ENCODE measurements at places on chromosomes 12 and 14.

GRCh38 chr12:49260166-49260565, 4.7 kb upstream of the TUBA1C start:
- no peak for DNase-seq

DNA sequence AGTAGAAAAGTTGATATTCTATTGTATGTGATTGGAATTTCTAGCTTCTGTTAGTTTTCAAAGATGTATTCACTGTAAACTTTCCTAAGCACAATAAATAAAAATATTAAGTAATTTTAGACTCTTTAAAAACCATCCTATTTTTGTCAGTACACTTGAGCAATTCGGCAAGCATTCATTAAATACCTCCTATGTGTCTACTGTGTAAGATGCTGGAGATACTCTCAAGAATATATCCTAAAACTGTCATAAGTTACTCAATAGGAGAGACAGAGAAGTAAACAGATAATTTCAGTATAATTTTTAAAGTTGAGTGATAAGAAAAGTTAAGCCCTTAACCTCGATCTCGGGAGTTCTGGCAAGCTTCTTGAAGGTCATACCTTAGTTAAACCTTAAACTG, 46.1 kb downstream of the FANCM start:
- DNase-seq, result no peak

DNA sequence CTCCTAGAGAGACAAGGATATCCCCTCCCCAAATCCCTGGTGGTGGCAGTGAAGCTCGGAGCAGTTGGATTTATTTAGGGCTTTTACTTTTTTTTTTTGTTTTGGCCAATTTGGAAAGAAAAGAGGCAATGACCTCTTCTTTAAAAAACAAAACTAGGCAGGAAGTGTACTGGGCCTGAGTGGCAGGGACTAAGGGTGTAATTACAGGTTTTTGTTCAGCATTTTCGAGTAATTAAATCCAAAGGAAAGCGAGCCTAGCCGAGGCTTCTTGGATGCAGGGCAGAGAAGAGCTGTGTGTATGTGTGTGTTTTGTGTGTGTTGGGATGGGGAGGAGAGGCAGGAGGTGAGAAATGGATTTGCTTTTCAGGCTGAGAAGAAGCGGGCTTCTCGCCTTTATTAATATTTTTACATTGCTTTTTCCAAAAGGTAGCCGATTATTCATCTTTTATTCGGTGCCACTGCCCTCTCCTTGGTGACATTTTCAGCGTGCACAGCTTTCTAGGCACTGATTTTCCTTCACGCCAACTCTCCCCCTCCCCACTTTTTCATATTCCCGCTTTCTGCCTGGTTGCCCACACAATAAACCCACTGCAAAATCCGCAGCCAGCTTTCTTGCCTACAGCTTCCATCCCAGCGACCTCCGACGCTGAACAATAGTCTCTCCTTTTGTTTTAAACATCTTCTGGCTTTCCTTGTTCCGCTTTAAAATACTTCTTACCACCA, 8.9 kb upstream of the IRF2BPL start:
- no peak for DNase-seq

DNA sequence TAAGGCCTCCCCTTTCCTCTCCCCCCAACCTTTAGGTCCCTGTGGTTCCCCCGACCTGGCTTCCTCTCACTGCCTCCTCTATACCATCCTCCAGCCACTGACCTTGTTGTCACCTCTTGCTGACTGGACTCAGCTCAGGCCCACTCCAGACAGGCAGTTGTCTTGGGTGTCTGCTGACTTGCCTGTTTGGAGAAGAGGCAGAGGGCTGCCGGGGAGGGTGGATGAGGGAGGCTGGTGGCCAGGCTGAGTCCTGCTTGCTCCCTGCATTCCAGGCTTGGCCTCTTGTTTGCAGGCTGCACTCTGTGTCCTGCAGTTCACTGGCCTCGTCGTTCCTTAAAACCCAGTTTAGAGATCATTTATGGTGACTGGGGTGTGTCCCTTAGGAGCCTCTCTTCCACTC, 31.0 kb upstream of the RD3L start:
- DNase-seq, result no peak

- DNase-seq, result no peak
Measured at GRCh38 chr12:89833337-89834252, 125.0 kb upstream of the ATP2B1 start.

- DNase-seq, result no peak
Measured at GRCh38 chr12:132393991-132394949, 64.9 kb upstream of the GALNT9 start.

- no peak for DNase-seq
Measured at GRCh38 chr12:67758521-67758920, 110.0 kb downstream of the DYRK2 start.

- no peak for DNase-seq
Measured at GRCh38 chr12:6201213-6201608, 1.0 kb downstream of the CD9 start.

DNA sequence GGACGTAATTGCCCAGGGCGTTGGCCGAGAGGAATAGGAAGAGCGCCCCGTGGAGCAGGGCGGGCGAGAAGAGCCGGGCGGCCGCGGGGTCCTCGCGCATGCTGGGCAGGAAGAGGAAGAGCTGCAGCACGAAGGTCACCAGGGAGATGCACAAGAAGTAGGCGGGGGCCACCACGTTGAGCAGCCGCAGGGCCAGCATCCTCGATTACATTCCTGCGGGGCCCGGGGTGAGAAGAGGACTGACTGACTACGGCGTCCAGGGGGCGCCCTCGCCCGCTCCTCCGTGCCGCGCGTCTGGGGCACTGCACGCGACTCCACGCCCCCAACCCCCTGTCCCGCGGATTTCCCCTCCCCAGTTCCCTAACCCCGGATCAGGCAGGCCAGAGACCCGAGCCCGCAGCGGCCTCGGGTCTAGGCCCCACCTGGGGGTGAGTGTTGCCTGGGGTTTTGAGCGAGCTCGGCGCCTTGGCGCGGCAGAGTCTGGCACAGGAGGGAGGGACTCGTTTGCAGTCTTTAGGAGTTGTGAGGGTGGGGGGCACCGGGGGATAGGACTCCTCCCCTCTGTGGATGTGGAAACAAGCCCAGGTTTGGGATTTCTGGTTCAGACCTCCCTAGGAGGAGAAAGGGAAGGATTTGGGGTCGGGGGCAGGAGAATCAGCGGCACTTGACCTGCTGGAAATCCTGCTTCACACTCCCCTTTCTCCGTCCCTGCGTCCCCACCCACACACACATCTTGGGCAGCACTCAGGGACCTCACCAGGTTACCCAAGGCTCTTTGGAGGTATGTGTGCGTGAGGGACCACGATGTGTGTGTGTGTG, 1.8 kb downstream of the ZDHHC22 start:
- no peak for DNase-seq

DNA sequence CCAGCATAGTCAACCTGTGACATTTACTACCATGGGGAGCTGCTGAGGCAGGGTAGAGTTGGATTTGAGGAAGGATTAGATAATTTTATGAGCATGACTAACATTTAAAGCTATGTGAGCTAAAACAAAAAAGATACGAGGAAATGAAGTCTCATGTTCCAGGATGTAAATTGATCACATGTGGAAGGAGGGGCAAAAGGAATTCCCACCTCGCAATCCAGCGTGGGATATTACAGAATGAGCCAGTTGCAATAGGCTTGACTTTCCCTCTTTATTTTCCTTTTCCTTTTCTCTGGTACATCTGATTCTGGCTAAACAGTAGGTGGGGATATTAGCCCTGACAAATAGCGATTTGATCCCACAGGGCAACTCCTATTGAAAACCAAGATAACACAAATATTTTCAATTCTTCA, 214.9 kb upstream of the HMGA2 start:
- peak; percentile 88 for DNase-seq

DNA sequence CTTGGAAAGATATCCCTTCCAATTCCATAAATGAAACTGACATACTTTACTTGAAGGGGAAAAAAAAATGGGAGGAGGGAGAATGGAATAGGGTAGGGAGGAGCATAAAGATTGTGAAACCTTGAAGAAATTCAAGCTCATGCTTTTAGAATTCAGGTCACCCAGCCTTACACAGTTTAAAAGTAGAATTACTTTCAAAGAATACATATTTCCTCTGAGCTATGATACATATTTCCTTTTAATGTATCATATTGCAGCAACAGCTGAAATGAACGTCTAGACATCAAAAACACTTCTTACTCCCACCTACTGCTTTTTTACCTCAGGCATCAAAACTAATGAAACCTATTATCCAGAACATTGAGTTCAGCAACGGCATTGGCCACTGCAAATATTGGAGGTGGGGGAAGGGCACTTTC, 156.0 kb downstream of the MED13L start:
- no peak for DNase-seq

GRCh38 chr12:69331909-69332684, 16.1 kb upstream of the LYZ start:
- no peak for DNase-seq

DNA sequence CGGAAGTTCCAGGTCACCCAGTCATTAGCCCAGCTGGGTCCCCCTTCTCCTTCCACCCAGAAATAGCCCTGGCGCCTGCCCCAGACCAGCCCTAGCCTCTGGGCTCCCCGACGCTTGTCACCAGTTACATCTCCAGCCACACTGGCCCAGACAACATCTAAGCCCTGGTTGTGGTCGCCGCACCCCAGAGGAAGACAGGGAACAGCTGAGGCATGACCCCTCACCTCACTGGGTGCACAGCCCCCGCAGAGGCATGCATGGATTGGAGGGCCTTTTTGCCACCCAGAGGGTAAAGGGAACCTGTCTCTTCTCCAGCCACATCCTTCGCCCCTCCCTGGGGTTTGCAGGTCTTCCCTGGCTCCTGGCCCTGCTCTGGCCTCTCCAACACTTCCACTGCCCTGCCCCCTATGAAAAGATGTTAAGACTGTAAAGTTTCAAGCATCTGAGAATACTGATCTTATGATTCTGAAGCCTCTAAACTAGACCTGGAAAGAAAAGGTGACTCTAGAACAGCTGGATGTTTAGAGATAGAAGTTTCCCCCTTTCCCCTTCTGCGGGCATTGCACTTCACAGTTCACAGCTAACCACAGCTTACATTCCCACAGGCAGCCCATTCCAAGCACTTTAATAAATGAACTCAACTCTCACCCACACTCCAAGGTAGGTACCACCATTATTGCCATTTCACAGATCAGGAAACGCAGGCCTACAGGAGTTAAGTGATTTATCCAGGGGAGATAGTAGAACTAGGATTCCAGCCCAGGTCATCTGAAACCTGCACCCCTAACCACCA, 14.7 kb downstream of the TMEM119 start:
- no peak for DNase-seq

- DNase-seq, result no peak
Measured at GRCh38 chr12:132523576-132524331, 33.8 kb downstream of the FBRSL1 start.

DNA sequence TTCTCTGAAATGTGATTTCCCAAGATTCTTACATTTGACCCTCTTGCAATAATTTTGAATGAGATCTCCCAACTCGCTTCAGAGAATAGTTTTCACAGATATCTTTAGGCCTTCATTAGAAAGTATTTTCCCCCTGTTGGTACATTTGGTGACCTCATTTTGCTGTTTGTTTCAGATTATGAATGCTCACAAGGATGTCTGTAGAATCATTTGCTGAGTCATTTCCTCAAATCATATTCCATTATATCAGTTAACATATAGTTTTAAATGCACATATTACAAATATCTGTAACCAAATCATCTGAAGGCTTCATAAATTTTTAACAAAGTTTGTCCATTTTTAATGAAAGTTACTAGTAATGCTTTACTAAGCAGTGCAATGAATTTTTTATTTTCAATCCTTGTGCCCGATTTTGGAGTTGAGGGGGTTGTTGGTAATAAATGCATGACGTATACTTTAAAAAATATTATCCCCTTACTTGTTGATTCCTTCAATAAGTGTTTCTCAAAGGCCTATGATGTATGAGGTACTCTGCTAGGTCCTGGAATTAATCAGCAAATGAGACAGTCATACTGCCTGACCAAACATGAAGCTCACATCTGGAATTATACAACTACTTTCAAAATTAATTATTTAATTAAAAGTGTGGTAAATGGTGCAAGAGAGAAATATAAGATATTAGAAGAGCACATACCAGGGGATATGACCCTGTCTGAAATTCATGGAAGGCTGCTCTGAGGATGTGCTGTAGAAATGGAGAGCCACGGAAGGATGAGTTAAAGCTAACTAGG, 126.9 kb upstream of the RAP1B start:
- no peak for DNase-seq

- no peak for DNase-seq
Measured at GRCh38 chr14:96944297-96944696, 147.1 kb downstream of the VRK1 start.

- DNase-seq, result no peak
Measured at GRCh38 chr12:107362960-107363359, 269.6 kb upstream of the CRY1 start.

GRCh38 chr12:132329036-132329719, at the start of gene GALNT9:
Gene GALNT9, minus strand, starts transcription at chr12:132329589. Its CDS starts 386 bp downstream, at chr12:132329203.
- DNase-seq, result no peak

DNA sequence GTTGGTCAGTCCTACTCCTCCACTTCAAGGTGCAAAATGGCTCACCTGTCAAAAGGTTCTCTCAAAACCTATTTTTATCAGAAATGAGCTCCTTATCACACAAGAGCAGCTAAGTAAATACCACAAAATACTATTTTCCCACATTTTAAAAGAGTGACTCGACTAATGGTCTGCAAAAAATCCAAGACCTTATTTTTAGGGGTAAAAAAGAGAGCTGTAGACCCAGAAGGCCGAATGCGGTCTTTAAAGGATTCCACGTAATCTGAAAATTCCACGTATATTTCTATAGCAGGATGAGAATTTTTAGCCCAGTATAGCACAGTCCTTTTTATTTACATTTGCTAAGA, 3.8 kb downstream of the C14orf93 start:
- DNase-seq, result no peak

DNA sequence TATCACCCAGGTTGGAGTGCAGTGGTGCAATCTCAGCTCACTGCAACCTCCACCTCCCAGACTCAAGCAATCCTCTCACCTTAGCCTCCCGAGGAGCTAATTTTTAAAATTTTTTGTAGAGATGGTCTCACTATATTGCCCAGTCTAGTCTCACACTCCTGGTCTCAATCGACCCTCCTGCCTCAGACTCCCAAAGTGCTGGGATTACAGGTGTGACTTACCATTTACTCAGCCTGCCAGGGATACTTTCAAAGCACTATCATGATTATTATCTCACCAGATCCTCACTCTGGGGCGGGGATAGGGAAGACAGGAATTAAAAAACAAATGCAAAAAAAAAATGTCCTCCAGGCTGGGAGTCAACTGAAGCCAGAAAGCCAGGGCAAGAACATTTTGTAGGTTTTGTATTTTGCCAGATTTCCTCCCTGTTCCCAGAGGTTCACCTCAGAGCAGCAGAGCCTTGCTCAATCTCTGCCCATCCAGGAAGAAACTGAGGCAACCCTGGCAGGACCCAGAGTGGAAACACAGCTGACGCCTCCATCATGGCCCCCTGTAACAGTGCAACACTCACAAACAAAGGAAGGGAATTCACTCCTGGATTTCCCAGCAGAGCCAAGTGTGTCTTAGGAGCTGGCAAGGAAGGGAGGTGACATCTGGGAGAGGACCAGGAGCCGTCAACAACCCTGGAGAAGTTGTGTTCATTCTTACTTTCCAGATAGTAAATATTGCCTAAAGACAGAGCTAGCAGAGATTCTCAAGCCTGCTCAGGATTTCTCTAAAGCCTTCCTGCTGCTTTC, 73.9 kb downstream of the IRF2BPL start:
- no peak for DNase-seq

DNA sequence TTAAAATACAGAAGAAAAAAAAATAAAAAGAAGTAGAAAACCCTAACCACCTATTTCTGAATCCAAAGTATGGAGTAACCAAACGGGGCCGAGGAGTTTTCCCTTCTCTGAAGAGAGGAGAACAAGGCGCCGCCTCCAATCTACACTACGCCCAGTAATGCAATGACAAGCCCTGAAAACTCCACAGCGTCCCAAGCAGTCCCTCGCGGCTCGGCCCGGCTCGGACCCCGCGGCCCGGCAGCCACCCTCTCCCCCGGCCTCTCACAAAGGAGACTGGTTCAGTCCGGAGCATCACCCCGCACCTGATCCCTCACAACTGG, 371 bp downstream of the CHD8 start:
- no peak for DNase-seq

Data from non-pigmented ciliary epithelial cell (primary cell).